ENCODE measurements at places on chromosomes 7 and 10.

DNA sequence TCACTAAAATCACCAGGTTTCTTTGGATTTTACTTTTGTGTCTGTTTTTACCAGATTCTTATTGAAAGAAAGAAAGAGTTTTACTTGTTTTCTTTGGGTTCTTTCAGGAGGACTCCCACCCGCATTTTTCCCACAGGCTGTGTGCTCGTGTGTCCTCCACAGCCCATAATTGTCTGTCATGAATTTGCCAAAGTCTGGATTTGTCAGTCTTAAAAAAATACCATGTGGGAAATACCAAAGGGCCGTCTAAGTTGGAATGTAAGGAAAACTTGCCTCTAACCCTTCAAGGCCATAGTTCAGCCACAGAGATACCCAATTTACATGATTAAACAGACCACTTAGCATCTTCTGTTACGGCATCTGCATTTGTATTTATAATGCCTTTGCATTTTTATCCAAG is 41.3 kb upstream of the INHBA start:
- no peak for DNase-seq

DNA sequence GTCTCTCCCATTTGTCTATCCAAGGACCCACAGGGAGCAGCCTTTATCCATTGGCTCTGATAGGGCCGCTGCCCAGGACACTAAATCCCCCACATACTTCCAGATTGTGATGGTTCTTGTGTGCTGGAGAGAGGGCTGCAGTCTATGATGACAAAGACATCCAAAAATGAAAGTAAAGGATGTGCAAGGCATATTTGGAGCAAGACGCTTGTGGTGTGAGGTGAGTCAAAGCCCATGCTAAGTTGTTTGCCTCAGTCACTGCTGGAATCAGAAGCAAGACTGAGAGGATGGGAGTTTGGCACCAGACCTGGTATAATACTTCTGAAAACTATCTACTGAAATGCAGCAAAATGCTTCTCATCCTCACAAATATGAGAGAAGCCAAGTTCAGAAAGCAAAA is 22.7 kb downstream of the ZNF22 start:
- no peak for DNase-seq

DNA sequence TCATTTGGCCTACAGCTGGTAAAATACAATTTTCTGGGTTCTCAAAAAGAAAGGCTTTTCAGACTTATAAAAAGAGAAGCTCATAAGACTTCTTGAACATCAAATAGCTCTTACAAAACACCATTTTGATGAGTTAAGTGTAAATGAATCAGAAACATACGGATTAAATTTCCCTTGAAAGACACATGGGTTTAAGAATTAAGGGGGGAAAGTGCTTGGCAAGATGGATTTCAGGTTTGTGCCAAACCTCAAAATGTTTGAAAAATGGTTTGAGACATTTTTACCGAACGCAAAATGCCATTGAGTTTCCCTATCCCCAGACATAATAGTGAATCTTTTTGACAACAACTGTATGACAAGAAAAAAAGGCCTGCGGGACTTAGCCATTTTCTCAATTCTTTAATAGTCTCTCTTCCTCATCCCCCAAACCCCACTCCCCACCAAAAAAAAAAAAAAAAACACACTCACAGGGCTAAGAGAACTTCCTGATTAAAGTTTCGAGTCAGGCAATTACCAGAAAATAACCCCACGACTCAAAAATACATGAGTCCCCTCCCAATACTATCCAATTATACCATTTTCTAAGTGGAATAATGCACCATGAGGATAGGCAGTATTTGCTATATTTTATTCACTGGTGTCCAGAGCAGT is 260.1 kb downstream of the TRIL start:
- no peak for DNase-seq

- DNase-seq = no peak
Observed at GRCh38 chr10:30366829-30367228, 17.8 kb upstream of the MTPAP start.

GRCh38 chr10:132163278-132163765 is 23.4 kb upstream of the DPYSL4 start:
- no peak for DNase-seq

- no peak for DNase-seq
Observed at GRCh38 chr7:10106609-10107008, 867.1 kb upstream of the PHF14 start.

Measured in stimulated activated CD4-positive, alpha-beta T cell treated with anti-CD3 and anti-CD28 coated beads, Interleukin-4, amount 100 ng/mL, for 4 hours (primary cell).